ENCODE measurements at places on chromosomes 16 and 17.

GRCh38 chr16:85686912-85687591 lies 1.7 kb downstream of the GINS2 start:
- no peak for DNase-seq

GRCh38 chr17:59530531-59530930 lies 34.9 kb upstream of the DHX40 start:
- no peak for DNase-seq

DNA sequence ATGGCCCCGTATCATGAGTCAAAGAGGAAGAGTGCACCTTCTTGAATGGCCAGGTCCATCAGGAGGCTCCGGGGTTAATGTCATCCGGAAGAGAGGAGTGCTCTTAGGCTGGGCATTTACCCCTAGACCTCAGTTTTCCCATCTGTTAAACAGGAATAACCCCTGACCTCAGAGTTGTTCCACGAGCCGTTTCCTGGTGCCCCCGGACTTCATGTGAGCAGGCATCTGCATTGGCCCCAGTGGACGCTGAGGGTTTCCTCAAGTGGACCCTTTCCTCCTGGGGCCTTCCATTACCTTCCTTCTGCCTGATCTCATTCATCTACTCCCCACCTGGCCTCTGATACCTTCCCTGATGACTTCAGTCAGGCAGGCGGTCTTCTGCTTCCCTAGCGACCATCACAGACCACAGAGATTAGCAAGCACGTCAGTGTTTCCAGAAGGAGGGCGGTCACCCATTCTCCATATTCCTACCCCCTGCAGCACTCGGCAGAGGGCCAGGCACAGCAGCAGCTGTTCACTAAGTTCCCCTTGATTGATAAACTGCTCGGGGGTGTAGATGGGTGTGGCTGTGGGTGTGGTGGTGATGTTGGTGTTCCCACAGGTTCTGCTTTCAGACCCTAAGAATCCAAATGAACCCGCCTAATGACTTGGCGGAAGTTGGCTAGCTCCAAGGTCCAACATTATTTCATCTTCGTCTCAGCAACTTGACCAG lies 346.6 kb upstream of the TNRC6C start:
- no peak for DNase-seq

DNA sequence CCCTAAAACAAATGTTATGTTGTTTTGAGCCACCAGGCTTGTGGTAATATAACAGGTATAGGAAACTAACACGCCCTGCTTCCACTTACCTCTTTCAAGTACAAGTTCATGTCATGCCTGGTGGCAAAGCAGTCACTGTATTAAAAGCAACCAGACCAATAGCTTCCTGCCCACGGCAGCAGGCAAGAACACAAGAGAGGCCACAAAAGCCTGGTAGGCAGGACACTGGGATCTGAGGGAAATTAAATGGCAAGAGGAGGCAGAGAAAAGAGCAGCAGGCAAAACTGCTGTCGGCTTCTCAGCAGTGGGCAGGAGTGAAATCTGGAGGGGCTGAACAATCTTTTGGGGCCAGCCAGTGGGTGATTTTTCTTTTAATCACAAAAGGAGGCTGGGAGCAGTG lies 2.2 kb downstream of the CYTH1 start:
- no peak for DNase-seq

DNA sequence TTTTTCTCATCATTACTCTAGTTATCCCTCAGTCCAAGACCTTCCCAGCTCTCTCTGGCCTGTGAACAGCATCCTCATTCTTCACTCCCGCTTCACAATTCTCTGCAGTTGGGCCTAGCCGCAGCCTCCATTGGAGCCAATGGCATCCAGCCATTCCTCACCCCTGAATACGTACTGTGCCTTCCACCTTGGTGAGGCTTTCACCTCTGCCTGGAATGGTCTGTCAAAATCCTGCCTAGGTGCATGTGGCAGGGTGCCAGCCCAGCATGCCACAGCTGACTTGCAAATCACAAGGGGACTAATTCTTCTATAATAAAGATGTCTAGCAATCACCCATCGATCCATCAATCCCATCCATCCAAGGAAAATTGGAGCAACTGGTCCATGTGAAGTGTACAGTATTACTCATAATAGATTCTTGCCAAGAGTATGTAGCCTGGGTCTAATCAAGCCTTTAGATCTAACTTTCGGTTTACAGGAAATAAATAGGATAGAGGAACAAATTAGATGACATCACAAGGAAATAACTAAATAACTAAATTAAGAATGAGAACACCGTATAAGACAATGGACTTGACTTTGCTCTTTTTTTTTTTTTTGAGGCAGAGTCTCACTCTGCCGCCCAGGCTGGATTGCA lies 5.1 kb upstream of the CX3CL1 start:
- DNase-seq, result peak; percentile 26

DNA sequence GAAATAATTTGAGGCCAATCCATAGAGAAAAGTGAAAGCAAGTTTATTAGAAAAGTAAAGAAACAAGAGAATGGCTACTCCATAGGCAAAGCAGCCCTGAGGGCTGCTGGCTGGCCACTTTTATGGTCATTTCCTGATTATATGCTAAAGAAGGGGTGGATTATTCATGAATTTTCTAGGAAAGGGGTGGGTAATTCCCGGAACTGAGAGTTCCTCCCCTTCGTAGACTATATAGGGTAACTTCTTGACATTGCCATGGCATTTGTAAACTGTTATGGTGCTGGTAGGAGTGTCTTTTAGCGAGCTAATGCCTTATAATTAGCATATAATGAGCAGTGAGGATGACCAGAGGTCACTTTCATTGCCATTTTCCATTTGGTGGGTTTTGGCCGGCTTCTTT lies 4.4 kb downstream of the DHRS7B start:
- DNase-seq, result no peak

- no peak for DNase-seq
Observed at GRCh38 chr16:2478279-2478678, 3.4 kb downstream of the TBC1D24 start.

- DNase-seq, result no peak
Observed at GRCh38 chr16:28879261-28879840, 1.1 kb downstream of the ATP2A1 start.

DNA sequence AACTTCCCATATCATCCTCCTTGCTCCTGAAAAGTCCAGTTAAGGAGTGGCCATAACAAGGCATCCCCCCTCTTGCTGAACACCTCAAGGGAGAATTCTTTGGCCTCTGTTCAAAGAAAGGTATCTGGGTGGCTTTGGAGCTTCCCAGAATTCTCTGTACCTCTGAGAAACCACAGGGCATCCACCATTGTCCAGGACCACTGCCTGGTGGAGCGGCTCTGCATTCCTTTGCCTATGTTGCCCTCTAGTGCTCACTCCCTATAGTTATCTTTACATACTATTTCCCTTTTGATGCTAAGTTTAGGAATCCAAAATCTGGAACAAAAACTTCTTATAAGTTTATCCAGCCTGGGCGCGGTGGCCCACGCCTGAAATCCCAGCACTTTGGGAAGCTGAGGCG lies 30.3 kb downstream of the CHD9NB start:
- DNase-seq, result peak; percentile 51

GRCh38 chr17:7833795-7834541 lies at the start of gene KDM6B:
TSS of gene KDM6B (plus strand) at chr17:7834217. CDS start at chr17:7845555, 11,338 bp downstream.
- peak; percentile 89 for DNase-seq

- no peak for DNase-seq
Observed at GRCh38 chr17:38893607-38894006, 23.7 kb downstream of the LASP1 start.

- DNase-seq, result no peak
Observed at GRCh38 chr17:57186226-57187019, 69.9 kb upstream of the MSI2 start.
